ENCODE measurements at places on chromosomes 7 and 10.

GRCh38 chr10:99917963-99918825 is 91.6 kb downstream of the DNMBP start:
- no peak for DNase-seq

DNA sequence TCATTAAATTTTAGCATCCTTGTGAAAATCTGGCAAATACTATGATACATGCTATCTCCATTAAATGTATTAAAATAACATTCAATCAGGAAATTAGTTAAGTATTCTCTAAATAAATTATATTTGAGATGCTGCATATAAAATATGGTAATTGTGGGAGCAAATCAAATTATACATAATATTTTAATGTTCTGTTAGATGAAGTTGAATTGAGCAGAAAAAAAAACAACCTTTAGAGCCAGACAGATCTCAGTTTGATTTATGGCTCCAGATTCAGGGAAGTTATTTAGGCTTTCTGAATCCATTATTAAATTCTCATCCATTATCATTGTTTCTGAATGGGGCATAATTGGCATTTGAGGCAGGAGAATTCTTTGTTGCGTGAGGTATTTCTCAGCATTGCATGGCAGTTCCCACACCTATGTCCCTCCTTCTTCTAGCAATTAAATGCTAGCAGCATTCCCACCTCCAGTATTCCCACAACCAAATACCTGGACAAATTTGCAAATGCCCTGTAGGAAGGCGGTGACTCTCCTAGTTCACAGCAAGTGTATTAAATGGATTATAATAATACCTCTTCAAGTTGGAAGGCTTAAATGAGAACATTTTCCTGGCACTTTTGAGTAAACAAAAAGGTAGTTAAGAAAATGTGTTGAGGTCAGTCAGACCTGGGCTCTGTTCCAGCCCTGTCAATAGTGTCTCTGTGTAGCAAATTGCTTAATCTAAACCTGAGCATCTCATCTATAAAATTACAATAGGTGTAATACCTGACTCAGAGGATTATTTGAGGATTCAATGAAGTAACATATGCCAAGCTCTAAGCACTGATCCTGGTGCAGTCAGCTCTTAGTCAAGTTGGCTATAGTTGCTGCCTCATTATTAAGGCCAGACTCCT is 108.9 kb downstream of the RNLS start:
- no peak for DNase-seq

DNA sequence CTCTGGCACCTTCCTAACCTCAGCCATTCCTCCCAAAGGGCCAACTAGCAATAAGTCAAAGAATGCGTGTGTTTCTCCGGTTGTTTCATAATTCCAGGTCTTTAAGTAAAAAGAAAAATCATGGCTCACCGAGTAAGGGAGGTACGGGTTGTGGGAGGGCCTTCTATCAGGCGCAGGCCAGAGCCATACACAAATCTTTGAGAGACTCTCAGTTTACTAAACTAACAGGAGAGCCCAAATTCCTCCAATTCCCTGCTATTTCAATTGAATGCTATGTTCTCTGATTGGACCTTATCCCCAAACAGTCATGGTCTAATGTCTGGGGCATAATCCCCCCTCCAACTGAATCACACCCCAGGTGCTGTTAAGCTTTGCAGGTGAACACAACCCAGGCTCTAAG is 26.2 kb upstream of the SLF2 start:
- no peak for DNase-seq

GRCh38 chr10:125034675-125035074 is 92.8 kb downstream of the ZRANB1 start:
- no peak for DNase-seq

Measured in HS-27A (cell line).